ENCODE measurements at places on chromosomes 6 and 20.

DNA sequence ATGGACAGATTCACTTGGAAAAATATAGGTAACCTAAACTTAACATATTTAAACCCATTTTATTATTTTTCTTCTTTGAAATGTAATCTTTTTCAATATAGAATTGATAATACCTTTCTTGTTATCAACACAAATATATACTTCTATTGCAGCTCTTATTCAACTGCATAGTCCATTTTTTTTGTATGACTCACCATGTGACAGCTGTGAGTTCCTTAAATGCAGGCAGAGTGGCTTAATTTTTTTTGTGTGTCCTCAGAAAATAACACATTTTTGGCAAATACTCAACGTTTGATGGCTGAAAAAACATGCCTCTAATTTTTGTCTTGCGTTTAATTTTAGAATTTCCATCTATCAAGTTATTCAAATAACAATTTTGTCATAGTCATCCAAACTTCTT is 454.8 kb downstream of the PHF3 start:
- no peak for DNase-seq

DNA sequence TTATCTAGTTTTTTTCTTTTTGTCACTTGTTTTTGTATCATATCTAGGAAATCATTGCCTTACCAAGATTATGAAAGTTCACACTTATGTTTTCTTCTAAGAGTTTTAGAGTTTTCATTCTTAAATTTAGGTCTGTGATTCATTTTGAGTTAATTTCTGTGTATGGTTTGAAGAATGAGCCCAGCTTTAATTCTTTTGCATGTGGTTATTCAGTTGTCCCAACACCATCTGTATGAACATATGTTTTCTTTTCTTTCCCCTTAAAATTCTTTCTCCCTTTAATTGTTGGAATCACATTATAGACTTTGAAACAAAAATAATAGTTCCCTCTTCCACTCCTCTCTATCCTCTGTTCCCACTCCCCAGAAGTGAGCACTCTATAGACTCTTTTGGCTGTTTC is 85.4 kb downstream of the SLX4IP start:
- DNase-seq, result no peak

DNA sequence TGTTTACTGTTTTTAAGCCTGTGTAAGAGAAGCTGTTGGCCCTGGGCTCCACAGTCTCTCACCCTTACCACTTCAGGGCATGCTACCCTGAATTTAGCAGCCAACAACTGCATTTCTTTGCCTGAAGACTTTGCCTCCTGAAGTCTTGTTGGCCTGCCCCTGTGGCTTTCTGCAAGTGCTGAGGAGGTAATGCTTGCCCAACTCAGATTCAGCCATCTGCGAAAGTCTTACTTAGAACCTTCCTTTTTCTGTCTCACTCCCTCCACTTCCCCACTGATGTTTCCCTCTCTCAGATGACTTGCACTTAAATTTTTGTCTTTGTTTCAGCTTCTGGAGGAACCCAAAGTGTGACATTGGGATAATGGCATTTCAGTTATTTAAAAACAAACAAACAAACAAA is 11.8 kb upstream of the IBTK start:
- no peak for DNase-seq

GRCh38 chr20:20425823-20426654 is 58.1 kb downstream of the INSM1 start:
- no peak for DNase-seq
